Panc1 (cell line): ENCODE measurements at places on chromosomes 6 and 20. TPM values are rescaled to one million over a fixed set of nuclear protein-coding genes. Genes with fewer than 3 reads are reported as not detected.

DNA sequence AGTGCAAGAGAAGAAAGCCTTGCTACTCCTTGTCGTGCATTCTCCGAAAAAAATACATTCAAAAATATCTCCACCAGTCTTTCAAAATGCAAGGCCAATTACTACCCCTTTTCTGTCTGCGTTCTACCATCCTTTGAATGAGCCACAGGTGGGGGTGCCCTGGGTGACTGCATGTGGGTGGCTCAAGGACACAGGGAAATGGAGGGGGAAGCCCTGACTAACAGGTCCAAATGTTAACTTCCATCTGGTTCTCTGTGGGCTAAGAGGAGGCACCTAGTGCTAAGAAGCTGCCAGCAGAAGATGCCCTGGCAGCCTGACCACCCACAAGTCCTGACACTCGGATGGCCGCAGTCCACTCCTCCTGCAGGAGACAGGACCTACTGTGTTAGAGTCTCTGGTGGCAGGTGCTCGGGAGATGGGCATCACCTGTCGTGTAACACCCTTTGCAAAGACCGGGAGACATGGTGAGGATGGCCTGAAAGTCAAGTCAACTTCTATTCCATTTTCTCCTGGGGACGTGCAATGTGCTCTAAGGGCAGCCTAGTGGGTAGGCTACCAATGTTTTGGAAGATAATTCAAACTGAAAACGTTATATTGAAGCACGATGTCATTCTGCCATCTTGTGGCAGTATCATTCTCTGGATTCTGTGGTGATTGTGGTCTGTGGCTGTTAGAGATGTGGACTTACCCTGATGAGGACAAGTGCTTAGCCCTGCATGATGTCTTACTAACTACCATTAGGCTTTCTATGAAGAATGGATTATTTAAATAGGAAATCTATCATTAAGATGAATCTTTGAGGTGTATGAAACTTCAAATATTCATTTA, 27.4 kb upstream of the IGF2R start:
- peak; percentile 27 for DNase-seq
- no peak overlapping the region for H3K27ac ChIP-seq
- H3K36me3 ChIP-seq, result no peaks in the 10 kb centered on the region
- no peaks in the 10 kb centered on the region for H3K4me1 ChIP-seq
- no peaks in the 10 kb centered on the region for H3K27me3 ChIP-seq
- no peak overlapping the region for H3K4me3 ChIP-seq

- no peaks in the 10 kb centered on the region for H3K4me1 ChIP-seq
- peaks cover 24% of the 10 kb centered on the region for H3K27me3 ChIP-seq
- H3K27ac ChIP-seq, result no peak overlapping the region
- H3K36me3 ChIP-seq, result no peaks in the 10 kb centered on the region
- no peak for DNase-seq
- H3K4me3 ChIP-seq, result no peak overlapping the region
These were observed 84.8 kb downstream of the NCR2 start for GRCh38 chr6:41420186-41420585.

DNA sequence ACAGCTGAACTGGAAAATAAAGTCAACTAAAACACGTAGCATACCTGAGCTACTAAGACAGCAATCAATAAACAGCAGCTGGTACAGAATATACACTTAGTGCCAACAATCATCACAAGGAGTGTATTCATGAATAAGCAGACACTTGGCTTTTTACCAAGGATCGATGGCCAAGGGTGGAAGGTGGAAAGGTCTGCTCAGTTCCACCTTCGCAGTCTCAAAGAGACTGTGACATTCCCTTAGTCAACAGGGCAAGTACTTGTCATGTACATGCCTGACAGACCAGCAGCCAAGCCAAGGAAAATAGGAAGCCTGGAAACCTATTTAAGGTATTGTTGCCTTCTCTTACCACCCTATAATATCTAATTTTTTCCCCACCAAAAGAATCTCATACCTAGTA, 21.4 kb downstream of the HBS1L start:
- H3K27me3 ChIP-seq, result no peaks in the 10 kb centered on the region
- DNase-seq, result no peak
- H3K27ac ChIP-seq, result no peak overlapping the region
- no peaks in the 10 kb centered on the region for H3K4me1 ChIP-seq
- H3K36me3 ChIP-seq, result peaks cover 27% of the 10 kb centered on the region

- no peaks in the 10 kb centered on the region for H3K27me3 ChIP-seq
- H3K27ac ChIP-seq, result no peak overlapping the region
- no peaks in the 10 kb centered on the region for H3K4me1 ChIP-seq
- no peak overlapping the region for H3K4me3 ChIP-seq
- 0 out of 2 replicates have a peak, but pooled peaks cover 2% of the 10 kb centered on the region for H3K36me3 ChIP-seq
These were observed 32.5 kb downstream of the TBX18 start for GRCh38 chr6:84731901-84732300.

OR12D3 gene
- total RNA-seq, result not detected

PI16 gene
- not detected for total RNA-seq
